Hematopoietic multipotent progenitor cell treated with erythropoietin and hydrocortisone succinate and interleukin-3 and kit ligand, for 17 days (in vitro differentiated cells): ENCODE measurements at places on chromosomes 4 and X.

DNA sequence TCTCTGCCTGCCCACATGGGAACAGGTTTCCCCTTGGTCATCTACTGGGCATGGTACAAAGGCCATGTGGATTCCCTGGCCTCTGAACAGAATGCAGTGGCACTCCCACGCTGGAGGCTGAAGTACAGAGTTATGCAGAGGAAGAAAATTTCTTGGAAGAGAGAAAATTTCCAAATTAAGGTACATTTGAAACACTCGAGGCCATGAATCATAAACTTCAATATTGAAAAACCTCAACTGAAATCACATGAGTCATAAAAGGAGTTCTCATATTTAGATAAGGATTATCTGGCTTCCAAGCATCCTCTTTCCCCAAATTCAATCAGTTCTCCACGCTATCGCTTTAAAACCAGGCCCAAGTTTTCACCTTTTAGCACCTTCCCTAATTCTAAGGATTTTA, 28.1 kb upstream of the TXK start:
- DNase-seq = no peak

DNA sequence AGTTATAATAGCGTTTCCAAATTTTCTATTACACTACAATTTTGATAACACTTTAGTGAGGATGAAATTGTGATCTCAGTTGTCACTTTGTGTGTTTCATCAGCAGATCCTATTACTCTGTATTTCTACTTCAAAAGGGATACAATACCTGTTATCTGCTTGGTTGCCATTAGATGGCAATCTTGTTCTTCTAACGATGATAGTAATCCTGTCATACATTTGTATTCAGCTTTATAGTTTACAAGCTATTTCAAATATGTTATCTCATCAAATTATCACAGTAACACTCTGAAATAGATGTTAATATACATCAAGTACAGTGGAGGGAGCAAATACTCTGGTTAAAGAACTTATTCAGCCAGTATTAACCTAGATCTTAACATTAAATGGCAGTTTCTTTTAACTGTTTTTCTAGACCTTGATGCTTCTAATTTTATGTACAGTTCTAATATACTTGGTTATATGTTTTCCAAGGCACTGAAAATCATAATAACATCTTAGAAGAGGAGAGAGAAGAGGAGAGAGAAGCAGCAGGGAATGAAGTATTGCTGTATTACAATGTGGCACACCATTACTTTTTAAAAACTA, 292.0 kb downstream of the CCSER1 start:
- no peak for DNase-seq

DNA sequence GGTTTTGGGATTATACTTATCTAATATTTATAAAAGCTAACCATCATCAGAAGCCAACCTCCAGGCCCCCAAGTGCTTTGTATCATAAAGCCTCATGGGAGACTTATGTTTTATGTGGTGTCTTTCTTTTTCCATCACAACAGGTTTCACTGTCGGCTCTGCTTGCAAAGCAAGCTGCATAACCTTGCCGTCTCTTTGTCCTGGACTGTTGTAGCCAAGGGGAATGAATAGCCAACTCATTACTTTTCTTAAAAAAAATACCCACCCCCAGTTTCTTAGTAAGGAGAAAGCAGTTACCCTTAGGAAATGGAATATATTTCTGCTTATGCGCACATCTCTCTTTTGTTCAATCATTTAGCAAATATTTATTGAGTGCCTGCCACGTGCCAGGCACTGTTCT, 40.7 kb downstream of the FAM184B start:
- DNase-seq = no peak

- no peak for DNase-seq
Observed at GRCh38 chr4:8422327-8422726, 18.2 kb downstream of the ACOX3 start.

DNA sequence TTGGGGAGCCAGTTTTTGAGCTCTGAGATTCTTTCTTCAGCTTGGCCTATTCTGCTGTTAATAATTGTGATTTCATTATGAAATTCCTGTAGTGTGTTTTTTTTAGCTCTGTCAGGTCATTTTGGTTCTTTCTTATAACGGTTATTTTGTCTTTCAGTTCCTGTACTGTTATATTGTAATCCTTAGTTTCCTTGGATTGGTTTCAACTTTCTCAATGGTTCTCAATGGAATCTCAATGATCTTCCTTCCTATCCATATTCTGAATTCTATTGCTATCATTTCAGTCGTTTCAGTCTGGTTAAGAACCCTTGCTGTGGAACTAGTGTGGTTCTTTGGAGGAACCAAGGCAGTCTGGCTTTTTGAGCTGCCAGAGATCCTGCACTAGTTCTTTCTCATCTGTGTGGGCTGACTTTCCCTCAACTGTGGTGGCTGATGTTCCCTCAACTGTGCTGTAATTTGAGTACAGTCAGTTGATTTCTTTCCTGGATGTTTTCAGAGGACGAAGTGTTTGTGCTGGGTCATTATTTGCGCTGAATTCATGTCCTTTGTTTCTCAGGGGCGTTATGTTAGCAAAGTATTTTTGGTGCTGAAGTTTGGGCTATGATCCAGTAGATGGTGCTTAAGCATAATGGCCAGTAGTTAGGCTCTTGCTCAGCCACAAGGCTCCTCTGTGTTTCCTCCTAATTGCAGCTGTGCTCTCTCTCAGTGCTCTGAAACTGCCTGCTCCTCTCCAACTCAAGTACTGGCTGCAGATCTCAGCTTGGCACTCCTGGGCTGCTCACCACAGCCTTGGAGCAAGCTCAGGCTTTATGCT, 27.5 kb downstream of the ENPEP start:
- no peak for DNase-seq

DNA sequence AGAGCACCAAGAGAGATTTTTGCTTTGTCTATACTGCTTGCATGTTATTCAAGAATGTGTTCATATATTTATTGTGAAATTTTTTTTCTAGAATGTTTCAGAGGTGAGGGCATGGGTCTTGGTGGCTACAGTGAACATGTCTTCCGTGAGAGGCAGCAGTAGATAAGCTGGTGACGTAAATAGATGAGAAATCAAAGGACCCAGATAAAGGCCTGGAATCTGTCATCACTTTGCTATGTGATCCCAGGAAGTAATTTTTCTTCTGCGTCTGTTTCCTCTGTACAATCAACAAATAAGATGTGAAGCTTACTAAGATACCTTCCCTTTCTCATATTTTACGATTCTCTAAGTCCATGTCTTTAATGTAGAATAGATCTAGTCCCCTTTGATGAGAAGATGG, 129.1 kb downstream of the COL4A6 start:
- DNase-seq = no peak

DNA sequence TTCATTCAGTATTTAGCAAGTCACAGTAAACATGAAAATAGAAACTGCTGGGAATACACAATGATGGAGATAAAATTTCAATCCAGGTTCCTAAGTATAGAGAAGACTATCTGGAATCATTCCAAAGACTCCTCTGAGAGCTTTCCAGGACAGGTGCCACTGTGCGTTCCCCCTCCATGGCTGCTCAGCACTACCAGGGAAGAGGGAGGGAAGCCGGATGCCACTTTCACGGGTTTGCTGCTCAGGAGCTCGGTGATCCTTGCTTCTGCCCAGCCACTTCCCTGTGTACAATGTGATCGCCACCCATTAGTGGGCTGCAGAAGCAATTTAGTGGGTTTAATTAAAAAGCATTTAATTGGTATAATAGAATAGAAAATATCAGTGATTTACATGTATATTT, 94.5 kb downstream of the FNIP2 start:
- DNase-seq = no peak

DNA sequence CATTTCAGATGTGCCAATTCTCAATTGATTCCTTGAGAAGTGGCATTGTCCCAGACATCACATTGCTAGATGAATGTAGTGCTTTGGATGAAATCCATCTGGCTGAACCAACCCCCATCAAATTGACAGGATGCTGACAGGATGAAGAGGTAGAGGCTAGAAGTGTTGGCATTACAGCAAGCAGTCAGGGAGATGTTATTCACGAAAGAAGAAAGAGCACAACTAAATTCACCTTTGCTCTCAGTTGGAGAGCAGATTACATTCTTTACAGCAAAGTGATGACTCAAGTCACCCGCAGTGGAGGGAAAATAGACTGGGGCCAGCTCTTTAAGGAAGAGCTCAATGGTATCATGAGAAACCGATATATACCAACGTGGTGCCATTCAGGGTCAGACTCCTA, 259.6 kb downstream of the C4orf33 start:
- no peak for DNase-seq

DNA sequence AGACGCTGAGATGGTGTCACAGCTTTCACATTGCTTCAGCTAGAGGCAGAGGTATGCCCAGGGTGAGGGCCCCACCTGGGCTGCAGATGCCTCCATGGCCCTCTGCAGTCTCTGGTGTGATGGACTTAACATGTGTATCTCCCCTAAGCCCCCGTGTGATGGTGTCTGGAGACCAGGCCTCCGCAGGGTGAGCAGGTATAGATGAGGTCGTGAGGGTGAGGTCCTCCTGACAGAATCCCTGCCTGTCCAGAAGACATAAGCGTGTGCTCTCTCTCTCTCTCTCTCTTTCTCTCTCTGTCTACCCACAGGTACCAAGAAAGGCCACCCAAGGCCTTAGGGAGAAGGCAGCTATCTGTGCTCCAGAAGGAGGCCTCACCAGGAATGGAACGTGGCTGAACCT, 50.9 kb downstream of the CPZ start:
- DNase-seq = no peak

GRCh38 chrX:40855411-40855810, 120.1 kb upstream of the MED14 start:
- DNase-seq = no peak

DNA sequence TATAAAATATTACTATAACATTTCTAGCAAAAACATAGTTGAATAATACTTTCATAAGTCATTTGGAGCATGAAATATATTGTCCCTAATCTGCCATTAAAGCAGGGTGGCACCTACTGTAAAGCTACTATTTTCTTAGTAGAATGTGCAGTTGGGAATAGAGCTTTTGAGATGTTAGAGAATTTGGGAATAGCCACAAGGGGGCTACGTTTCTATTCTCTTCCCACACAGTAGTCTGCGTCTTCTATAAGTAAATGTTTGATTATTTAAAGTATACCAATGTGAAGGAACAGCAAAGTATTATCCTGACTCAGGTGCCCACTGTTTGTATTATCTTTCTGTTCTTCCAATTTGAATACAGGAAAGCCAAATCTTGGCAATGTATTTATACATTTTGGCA, 323.2 kb upstream of the GIMD1 start:
- DNase-seq = no peak

DNA sequence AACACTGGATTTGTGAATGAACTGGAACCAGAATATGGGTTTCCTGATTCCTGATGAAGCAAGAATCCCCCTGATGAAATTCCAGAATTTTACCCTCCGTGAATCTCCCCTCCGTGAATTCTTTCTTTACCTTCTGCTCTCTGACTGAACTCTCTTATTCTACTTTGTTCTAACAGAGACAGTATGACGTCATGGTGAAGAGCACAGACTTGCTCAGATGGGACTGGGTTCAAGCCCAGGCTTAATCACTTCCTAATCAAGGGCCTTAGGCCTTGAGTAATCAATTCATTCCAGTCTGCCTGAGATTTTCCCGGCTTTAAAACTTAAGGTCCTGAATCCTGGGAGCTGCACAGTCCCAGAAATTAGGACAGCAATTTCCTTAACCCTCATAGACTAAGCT, 64.5 kb downstream of the IQCM start:
- DNase-seq = no peak

GRCh38 chr4:32135642-32136041, 1415.5 kb downstream of the PCDH7 start:
- no peak for DNase-seq

GRCh38 chr4:57184378-57185029, 74.3 kb upstream of the IGFBP7 start:
- no peak for DNase-seq

DNA sequence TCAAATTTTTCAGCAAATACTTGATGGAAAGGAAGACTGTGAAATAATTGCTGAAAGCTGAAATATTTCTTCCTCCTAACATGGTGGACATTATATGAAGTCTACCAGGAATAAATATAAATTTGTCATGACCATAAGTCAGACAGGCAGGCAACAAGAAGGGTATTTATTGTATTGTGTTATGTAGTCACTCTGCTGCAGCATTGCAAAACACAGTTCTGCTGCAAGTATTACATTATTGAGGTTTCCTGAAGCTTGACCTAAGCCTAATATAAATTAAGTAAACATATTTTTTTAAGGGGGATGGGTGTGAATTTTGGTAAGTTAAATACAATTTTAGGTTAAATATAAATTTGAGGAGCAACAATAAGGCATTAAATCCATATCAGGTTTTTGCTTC, 60.2 kb upstream of the MAOA start:
- no peak for DNase-seq

- DNase-seq = peak; percentile 5
Observed at GRCh38 chr4:7539659-7540058, 104.9 kb upstream of the PSAPL1 start.

DNA sequence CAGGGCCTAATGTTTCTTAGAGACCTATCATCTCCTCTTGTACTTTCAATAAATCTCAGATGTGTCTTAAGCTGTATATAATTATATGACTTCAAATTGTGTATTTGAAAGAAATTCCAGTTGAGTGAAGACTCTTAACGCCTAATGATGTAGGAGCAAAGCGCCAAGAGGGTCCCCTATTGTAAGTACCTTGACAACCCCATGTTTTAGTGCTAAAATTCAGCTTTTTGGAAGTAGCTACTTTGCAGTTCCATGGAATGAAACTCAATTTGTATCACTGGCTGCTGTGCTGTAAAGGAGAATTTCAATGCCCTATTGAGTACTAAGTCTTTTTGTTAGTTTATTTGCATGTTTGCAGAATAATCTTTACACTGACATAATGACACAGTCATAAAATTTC, 1826.6 kb upstream of the AGA start:
- no peak for DNase-seq

DNA sequence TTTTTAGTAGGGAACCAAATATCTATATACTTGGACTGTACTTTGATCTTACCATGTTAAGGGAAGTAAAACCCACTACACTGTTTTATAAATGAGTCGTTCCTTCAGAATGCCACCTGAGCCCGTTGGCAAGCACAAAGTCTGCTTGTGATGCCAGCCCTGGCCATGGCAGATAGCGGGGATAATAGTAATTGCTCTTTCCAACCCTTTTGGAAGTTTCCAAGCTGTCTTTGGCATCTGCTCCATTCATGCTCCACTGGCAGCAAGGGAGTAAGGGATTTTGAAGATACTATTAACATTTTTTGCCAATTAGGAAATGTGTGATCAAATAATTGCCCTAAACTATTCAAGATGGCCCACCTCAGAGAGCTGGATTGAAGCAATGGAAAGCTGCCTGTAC, 689.2 kb upstream of the SLIT2 start:
- no peak for DNase-seq

DNA sequence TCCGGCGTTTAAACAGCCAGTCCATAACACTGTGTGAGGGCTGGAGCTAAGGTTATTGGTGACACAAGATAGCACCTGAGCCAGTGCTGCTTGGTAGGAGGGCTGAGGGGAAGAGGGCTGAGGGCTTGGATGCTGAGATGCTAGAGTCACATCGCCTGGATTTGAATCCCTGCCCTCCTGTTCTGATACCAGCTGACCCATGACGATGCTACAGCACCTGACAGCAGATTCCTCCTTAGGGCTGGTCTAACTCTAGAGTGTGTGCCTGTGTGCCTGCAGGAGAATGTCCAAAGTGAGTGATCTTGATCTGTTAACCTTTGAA, 102.5 kb downstream of the PTTG2 start:
- DNase-seq = no peak
